ENCODE measurements at places on chromosomes 2 and 18.

DNA sequence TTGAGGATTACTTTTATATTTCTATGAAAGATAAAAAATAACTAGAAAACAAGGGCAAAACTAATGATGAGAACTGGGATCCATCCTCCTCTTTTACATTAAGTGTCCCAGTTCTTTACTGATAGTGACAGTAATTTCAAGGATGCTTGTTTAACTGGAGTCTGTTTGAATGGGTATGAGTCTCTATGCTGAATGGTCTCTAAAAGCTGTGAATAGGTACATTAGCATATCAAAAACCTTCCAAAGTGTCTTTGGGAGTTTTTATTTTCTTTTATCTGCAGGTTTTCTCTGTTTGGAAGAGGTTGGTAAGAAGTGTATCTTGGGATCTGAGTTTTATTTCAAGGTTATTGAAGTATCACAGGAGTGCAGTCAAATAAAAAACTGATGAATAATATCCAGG lies 30.0 kb downstream of the DSEL start:
- DNase-seq = no peak

DNA sequence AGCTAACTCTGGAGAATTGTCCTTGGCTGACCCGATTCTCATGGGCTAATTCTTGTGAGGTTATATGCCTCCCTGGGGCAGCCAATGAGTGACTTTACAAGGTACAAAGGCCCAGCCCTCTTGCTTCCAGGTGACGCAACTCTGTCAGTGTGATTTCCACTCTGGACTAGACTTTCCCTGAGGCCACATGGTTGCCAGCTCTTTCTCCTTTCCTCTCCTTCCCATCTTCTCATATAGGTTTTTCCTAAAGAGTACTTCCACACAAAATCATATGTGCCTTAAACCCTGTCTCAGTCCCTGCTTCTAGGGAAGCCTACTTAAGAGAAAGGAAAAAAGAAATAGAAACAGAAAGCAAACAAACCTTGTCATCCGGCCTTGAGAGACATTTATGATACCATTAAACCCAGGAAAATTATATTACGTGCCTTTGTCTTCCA lies 226.2 kb upstream of the ZSWIM2 start:
- DNase-seq = no peak

GRCh38 chr2:1645761-1646476 lies 98.4 kb downstream of the PXDN start:
- no peak for DNase-seq

GRCh38 chr18:26562568-26562967 lies 14.2 kb upstream of the KCTD1 start:
- no peak for DNase-seq

DNA sequence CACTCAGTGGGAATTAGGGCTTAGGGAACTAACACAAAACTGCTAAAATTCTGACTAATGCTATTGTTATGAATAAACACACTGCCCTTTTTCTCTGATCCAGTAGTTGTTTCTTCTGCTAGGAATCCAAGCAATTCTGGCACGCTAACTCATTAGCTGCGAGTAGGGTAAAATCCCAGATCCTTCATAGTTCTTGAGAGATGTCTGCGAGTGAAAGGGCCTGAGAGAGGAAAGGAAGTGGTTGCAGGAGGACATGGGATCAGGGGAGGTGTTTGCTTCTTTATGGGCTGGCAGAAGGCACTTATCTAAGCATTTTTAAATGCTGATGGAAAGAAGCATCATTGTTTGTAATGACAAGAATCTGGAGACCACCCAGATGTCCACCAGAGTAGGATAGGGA lies 9.4 kb downstream of the MAP3K19 start:
- no peak for DNase-seq

DNA sequence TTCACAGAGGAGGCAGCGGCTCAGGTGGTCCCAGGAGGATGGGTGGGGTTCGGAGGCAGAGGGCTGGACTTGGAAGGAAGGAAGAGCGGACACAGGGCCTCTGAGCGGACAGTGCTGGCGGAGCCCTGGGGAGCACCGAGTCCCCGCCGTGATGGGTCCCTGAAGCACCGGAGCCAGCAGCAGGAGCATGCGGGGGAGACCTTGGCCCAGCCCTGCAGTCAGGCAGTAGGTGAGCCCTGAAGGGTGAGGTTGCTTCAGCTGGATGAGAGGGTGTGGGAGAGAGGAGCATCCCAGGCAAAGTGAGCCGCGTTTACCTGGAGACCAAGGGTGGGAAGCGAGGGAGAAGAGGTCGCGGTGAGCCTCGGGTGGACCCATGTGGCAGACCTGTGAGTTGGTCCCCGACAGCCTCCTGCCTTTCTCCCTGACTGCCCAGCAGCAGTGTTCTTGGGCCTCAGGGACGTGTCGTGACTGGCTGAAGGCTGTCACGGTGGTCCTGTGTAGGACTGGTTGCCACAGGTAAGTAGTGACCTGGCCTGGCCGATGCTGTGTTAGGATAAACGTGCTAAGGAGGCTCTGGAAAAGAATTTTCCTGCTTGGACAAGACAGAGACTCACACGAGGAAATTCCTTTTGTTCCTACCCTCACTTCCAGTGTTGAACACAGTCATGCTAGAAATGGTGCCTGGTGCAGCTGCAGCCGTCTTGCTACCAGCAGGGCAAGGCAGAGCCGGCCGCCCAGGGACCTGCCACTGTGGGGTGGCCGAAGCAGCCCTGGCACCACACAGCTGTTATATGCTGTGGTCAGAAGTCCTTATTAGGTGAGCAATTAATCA lies 73.0 kb downstream of the RRM2 start:
- DNase-seq = no peak

GRCh38 chr18:12993439-12993838 lies 2.3 kb downstream of the CEP192 start:
- DNase-seq = no peak

DNA sequence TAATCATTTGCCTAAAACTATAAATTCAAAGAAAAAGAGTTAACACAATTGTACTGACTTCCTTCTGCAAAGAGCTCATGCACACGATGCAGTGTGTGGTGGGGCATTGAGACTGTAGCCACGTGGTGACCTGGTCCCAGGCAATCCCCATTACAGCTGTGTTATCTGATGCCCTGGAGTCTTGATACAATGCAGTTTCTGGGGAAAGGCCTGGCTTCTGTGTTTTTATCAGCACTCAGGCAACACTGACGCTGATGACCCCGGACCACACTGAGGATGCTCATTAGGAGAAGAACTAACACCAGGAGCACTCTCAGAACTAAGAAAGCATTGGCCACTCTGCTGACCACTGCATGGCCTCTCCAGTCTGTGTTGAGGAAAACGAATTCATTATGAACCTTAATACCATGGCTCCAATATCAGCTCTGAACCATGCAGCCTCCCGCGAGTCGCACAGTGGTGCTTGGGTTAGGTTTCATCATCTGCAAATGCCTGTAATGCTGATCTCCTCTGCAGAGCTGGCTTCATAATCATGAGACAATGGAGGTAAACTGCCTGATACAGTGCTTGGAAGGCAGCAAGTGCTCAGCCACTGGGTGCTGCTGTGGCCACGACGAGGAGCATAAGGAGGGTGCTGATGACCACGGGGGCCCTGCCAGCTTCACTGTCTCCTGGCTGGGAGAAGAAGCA lies 218.5 kb downstream of the MYT1L start:
- no peak for DNase-seq

GRCh38 chr2:228644199-228644598 lies 462.7 kb upstream of the SPHKAP start:
- DNase-seq = no peak

GRCh38 chr2:44926957-44927356 lies 14.5 kb upstream of the SIX3 start:
- DNase-seq = no peak

GRCh38 chr2:20483194-20483895 lies 36.5 kb downstream of the RHOB start:
- DNase-seq = no peak

- DNase-seq = no peak
Measured at GRCh38 chr2:67752969-67753368, 309.8 kb downstream of the C1D start.

DNA sequence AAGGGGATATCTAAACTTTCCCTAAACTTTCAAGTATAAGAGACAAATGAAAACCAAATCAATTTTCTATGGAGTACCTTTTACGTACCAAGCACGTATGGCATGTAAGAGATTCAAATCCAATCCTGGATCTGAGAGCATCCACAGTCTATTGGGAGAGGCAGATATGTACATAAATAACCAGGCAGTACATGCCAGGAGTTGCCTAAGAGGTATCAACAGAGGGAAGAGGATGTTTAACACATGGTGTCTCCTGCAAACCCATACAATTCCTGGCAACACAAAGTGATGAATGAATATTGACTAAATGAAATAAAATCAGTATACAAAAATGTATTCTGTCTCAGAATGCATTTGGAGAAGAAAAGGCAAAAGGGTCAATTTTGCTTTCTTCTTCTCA lies 116.6 kb downstream of the PIGN start:
- DNase-seq = no peak

GRCh38 chr2:92073036-92073814 lies 2798.0 kb upstream of the TEKT4 start:
- no peak for DNase-seq

Data from stimulated activated CD4-positive, alpha-beta T cell treated with anti-CD3 and anti-CD28 coated beads, Interleukin-2, amount 100 ng/mL, for 24 hours (primary cell).